ENCODE measurements at places on chromosomes 16 and 17.

- no peak for DNase-seq
These were observed 40.6 kb downstream of the GRIN2A start for GRCh38 chr16:10141671-10142070.

DNA sequence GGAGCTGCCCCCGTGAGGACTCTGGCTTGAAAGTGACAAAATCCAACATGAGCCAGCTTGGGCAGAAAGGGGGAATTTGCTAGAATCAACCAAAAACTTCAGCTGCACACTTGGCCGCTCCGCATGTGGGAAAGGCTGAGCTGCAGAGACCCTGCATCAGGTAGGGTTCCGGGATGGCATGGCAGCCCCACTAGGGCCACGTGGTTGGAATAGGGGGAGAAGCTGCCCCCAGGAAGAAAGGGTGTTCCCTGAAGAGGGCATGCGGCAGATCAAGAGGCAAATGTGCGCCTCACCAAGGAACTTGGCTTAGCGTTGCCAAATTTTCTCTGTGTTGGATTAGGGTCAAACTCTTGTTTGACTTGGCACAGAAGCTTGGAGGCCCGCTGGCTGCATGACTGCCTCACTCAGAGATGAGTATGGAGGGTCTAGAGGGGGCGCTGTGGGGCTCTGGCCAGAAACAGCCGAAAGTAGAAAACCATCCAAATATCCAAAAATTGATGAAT lies 29.2 kb upstream of the WFIKKN2 start:
- no peak for DNase-seq

DNA sequence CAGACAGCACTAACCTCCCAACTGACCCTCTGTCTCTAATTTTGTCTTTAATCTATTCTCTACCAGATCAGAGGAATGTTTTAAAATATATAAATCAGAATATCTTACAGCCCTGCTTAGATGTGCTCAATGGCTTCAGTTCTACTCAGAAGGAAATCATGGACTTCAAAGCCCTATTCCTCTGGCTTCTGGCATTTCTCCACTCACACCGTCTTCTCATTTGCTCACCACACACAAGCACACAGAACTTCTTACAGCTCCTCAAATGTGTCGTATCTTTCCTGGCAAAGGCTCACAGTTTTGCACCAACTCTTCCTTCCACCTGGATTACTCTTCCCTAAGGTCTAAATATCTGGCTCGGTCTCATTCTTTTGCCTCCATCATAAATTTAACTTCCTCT lies 71.6 kb upstream of the NUDT7 start:
- no peak for DNase-seq

DNA sequence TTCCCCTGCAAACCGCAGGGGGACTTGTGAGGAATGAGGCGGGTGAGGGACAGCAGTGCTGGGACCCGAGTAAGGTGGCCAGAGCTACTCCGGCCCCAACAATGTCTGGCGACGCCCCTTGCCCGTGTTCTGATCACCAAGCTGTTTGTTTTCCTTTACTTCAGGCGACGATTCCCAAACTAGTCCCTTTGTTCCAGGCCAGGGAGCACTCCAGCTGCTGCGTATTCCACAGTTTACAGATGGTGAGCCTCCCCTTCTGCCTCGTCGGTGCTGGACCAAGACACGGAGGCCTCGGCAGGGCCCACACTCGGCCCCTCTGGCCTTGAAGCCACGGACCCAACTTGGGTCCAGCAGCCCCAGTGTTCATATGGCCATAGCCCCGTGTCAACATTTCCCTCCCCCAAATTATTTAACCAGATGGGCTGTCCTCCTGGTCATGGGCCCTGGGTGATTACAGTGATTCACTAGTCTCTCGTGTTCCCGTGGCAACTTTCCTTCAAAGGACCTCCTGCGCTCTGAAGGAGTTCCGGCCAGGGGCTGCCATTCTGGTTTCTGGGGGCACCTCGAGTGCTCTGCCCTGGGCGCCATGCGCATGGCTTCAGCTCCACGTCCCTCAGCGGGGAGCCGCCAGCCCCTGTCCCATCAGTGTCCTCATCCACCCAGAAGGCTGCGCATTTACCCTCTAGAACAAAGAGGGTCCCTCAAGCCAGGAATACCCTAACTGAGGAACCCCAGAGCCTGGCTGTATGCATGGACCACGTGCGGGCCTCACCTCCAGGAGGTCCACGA lies 24.8 kb upstream of the MTSS2 start:
- no peak for DNase-seq

GRCh38 chr17:33725675-33726271 lies 432.7 kb upstream of the ASIC2 start:
- DNase-seq, result no peak

DNA sequence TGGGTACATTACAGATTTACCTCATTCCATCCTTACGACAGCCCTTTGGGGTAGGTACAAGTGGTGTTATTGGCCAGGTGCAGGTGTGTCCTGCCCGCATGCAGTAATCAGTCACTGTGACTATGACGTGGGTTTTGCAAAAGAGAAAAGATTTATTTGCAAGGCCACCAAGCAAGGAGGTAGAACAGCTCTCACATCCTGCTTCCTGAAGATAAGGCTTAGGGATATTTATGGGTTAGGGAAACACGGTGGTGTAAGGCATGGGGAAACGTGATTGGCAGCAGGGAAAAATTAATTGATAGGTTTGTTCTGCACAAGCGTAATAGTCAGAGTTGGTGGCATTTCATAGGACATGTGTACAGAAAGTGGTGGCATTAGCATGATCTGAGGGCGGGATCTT lies 214.8 kb downstream of the PARN start:
- no peak for DNase-seq

Measured in stimulated activated CD8-positive, alpha-beta memory T cell treated with anti-CD3 and anti-CD28 coated beads, Interleukin-4, amount 100 ng/mL, for 1 hour (primary cell).